Muscle of back (tissue), 13 donors: ENCODE measurements at places on chromosomes 7 and 10.
A peak's percentile ranks its signal among the peaks of the same experiment; 100 is the strongest.

DNA sequence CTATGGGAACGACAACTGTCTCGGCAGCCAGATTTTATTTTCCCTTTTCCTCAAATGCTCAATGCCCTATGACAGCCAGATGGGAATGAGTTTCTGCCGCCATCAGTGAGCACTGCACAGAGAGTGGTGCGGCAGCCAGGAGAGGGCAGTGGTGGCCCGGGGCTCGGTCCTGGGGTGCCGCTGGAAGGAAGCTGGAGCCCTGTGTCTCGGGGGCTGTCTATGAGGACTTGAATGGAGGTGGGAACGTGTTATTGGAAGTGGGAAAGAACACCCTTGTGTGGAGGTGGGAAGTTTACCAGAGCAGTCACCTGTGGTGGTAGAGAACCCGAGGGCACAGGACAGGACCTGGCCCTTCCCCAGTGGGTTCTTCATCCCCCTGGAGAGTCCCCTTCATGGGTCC lies 35.8 kb downstream of the JAKMIP3 start:
- DNase-seq, result no peak

- DNase-seq, result no peak
Measured at GRCh38 chr10:128001849-128002248, 94.9 kb downstream of the PTPRE start.

- DNase-seq, result no peak
Measured at GRCh38 chr7:151068069-151068773, 8.8 kb downstream of the SLC4A2 start.

DNA sequence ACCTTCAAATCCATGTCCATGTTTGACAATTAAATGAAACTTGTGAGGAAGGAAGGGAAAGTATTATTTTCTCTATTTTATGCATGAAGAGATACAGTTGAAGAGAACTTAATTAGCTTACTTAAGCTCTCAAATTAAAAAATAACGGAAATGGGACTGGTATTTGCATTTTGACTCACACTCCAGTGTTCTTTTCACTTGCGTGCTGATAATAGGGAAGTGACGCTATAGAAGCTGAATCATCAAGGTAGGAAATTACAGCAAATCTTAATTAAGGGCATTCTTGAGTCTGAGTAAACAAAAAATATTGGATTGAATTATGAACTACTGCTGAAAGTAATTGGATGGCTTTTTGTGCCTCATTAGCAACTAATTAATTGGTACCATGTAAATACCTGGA lies 44.0 kb upstream of the NPVF start:
- no peak for DNase-seq

GRCh38 chr7:50564171-50564570 lies 1.0 kb downstream of the DDC start:
- no peak for DNase-seq

- DNase-seq, result peak; percentile 28
Measured at GRCh38 chr7:127995881-127996215, 35.4 kb downstream of the LRRC4 start.
